Liver (tissue), 10 donors: ENCODE measurements at places on chromosomes 1 and 21. TPM values are rescaled to one million over a fixed set of nuclear protein-coding genes. Genes with fewer than 3 reads are reported as not detected.

MAP10 gene
- 0.96 TPM for polyA plus RNA-seq

DNA sequence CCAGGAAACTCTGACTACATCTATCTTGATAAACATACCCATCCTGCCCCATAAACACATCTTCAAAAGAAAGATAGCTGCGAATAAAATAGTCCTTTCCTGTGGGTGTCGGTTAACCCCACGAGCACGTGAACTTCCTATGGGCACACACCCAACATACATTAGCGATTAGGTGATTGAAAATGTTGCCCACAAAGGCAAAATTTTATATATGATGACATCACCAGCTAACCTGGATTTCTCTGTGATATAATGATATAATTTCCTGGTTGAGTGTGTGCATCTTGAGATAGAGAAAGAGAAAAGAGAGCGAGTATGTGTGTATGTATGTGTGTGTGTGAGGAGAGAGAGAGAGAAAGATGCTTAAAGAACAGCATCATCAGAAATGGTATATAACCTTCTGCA is 296.1 kb downstream of the PTPRC start:
- no peak for DNase-seq

S100A14 gene
- 4.3 TPM for polyA plus RNA-seq

OR2T11 gene
- not detected for polyA plus RNA-seq

DNA sequence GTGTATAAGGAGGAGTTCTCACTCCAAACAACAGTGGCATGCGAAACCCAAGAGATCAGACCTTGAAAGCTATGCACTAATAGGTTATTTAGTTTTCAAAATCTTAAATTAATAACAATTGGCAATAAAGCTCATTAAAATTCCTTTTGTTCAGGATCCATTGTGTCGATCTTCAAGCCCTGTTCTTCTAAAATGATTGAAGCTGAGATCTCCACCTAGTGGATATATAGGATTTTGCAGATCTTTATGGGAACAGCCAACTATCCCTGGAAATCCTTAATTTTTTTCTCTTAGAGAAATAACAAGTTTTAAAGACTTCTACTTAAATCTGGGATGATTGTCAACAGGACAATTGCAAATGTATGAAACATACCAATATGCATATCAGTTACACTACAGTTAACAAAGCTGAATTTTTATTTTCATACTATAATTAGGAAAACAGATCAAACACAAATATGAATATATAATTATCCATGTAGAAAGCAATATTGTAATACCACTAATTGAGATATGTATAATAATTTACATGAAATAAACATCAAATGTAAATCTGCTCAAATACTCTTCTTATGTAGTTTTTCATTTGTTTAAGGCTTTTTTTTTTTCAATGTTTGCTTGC is 43.3 kb downstream of the LRRC53 start:
- DNase-seq = no peak

GRCh38 chr1:179025975-179026812 is 500 bp downstream of the FAM20B start:
- peak; percentile 80 for DNase-seq

- DNase-seq = no peak
Measured at GRCh38 chr1:17615157-17615556, 75.7 kb downstream of the ARHGEF10L start.

TUFT1 gene
- 2.6 TPM for polyA plus RNA-seq

GRCh38 chr1:109047339-109047738 is 5.4 kb upstream of the WDR47 start:
- DNase-seq = no peak

- DNase-seq = no peak
Measured at GRCh38 chr1:52032124-52032784, 1.4 kb downstream of the KTI12 start.

DNA sequence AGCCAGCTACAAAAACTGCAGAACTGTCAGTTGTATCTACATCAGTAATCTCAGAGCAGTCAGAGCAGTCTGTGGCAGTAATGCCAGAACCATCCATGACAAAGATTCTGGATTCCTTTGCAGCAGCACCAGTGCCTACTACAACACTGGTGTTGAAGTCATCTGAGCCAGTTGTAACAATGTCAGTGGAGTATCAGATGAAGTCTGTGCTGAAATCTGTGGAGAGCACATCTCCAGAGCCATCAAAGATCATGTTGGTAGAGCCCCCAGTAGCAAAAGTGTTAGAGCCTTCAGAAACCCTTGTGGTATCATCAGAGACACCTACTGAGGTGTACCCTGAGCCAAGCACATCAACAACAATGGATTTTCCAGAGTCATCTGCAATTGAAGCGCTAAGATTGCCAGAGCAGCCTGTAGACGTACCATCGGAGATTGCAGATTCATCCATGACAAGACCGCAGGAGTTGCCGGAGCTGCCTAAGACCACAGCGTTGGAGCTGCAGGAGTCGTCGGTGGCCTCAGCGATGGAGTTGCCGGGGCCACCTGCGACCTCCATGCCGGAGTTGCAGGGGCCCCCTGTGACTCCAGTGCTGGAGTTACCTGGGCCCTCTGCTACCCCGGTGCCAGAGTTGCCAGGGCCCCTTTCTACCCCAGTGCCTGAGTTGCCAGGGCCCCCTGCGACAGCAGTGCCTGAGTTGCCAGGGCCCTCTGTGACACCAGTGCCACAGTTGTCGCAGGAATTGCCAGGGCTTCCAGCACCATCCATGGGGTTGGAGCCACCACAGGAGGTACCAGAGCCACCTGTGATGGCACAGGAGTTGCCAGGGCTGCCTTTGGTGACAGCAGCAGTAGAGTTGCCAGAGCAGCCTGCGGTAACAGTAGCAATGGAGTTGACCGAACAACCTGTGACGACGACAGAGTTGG is 7.3 kb downstream of the SON start:
- DNase-seq = no peak

DNA sequence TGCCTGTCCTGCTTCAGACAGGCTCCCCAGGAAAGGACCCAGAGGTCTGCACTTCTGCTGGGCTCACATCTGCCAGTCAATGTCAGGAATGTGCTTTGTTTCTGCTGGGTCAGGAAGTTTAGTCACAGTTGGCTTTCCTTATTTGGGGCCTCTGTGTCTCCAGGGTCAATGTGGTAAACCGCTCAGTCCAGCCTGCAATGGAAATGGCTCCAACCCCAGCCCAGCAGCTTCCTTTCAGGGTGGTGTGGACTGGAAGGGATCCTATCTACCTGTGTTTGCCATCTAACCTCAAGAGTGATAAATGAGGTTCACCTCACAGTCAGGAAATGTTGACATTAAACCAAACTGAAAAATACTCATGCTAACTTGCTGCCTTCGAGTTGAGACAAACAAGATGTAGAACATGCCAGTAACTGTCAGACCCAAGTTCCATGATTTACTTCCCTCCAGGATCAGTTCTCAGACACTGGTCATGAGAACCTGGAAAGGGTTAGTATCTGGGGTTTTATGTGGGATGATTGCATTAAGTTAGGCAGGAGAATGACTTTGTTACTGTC is 20.3 kb downstream of the ENO1 start:
- no peak for DNase-seq

FMOD gene
- polyA plus RNA-seq = 1.0 TPM

TP73 gene
- polyA plus RNA-seq = 0.18 TPM

GRCh38 chr1:113439277-113439670 is 49.0 kb downstream of the MAGI3 start:
- no peak for DNase-seq

SPRR4 gene
- polyA plus RNA-seq = not detected

MYOG gene
- polyA plus RNA-seq = not detected

DNA sequence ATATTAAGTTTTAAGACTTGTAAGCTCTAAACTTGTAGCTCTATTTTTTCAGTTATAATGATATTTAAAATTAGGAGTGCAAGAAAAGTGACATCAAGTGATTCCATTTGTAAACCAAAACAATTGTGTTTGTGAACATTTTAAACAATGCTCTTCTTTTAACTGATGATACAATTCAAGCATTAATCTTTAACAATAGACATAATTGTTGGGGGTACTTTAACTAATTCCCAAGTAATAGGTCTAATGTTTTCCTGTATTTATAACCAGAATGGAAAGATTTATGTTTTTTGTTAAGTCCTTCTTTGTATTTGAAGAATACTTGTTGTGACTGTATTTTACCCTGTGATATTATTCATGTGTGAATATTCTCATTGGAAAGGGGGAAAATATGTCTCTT is 6.8 kb downstream of the ATG4C start:
- no peak for DNase-seq

DNA sequence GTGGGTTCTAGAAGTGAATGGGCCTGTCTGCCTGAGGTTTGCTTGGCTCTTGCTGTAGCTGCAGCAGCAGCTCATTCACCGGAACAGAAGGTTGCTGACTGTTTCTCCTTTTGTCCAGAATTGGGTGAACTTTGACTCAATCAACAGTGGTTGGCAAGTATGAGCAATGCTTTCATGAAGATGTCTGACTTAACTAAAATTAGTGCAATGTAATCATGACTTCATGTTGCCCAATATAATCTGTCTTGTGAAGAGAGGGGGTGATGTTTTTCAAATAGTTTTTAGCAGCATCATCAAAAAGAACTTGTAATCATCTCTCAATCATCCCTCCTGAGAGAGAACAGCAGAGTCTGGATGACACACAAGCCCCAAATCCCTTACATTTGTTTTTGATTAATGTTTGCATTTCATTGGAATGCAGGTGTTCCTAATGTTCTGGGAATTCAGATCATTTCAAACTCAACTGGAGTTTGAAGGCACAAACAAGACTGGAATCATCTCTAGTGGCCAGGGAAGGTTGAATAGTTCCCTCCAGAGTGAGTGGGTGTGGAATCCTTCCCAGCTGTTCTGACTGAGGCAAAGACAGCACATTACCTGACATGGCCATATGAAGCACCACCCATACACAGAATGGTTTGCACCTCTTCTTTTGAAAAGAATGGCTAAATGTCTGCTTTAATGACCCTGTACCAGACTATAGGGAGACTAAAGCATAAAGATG is 82.9 kb downstream of the HLX start:
- no peak for DNase-seq

GRCh38 chr1:70455291-70455690 is 44.2 kb downstream of the CTH start:
- no peak for DNase-seq

- DNase-seq = no peak
Measured at GRCh38 chr1:89587729-89588161, 45.2 kb upstream of the LRRC8C start.

DNA sequence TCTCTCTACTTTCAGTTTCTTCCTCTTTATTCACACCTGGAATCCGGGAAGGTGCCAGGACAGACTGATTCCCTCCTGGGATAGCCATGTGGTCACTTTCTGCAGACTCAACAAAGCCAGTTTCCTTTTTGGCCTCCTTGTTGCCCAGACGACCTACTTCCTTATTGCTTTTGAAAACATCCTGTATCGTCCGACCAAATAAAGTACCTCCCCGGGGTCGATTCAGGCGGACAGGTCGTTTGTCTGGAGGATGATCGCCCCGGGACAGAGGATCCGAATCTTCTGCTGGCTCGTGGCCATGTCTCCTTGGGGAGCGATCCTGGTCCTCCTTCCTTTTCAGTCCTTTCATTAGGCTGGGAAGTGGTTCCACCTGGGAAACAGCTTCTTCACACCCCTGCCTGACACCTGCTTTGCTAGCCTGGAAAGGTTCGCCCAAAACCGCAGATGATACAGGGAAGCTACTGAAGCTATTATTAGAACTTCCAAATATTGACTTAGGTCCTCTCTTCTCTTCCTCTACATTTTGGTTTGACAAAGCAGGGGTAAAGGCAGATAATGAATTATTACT is 1.2 kb downstream of the MCM3AP start:
- no peak for DNase-seq

MEX3A gene
- 0.52 TPM for polyA plus RNA-seq

- no peak for DNase-seq
Measured at GRCh38 chr1:66333466-66334199, 200.3 kb upstream of the SGIP1 start.

DNA sequence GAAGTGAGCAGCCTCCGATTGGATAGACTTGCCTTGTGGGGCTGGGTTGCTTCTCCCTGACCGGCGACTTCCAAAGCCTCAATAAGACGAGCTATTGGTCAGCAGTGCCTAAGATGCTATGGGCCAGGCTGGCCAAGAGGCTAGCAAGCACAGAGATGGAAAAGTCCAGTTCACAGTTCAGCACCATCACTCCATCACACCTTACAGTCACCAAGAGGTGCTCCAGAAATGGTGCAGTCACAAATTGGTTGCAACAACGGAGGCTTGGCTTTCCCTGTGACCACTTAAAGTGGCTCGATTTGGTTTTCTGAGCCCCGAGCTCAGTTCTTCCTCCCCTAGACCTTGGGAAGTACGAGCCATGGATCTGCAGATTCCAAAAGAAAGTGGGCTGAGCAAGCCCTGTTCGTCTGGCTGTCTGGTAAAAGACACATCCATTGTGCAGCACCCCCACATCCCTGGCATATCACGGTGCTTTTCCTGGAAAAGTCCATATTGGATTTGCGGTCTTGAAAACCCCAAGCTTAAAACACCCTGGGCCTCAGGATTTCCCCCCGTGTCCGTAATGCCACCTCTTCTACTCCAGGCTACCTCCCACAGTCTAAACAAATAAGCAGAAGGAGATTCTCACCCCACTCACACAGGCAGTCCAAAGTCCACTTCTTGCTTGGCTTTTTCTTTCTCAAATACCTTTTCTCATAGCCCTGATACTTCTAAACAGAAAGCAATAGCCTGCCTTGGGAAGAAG is 1.3 kb downstream of the SLAMF1 start:
- DNase-seq = no peak

FMO1 gene
- polyA plus RNA-seq = 0.90 TPM
